Activated CD4-positive, alpha-beta T cell treated with anti-CD3 and anti-CD28 coated beads, Interleukin-2, Interleukin-6, amounts not matched to agents 100 ng/mL and 50 ng/mL, durations not matched to agents 16 hours and 8 hours (primary cell): ENCODE measurements at places on chromosomes 12 and 14.

DNA sequence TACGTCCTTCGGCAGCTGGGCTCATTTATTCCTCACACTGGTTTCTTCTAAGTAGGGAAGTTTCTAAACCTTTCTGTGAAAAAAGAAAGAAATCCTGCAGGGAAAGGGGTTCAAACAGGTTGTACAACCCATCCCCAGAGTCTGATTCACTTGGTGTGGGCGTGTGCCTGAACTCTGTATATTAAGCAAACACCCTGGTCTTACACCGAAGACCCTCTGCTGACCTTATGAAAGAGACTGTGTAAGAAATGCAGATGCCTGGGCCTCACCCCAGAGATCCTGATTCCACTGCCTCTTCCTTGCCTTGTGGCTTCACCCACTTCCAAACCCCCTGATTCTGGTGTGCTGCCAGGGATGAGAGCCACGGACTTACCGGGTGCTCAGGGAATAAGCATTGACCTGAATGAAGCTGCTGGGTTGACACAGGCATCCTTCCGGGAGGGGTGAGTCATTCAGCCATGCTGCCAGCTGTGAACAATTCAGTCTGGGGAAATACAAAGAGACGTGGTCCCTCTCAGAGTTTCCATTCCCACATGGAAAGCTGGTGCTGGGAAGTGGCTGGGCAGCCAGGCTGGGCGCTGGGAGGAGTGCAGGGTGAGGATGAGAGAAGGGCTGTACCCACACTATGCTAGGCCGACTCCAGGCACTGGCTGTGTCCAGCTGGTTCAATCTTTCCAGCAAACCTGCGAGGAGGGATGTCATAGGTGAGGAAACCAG, 26.5 kb upstream of the ACTN1 start:
- no peak for DNase-seq

DNA sequence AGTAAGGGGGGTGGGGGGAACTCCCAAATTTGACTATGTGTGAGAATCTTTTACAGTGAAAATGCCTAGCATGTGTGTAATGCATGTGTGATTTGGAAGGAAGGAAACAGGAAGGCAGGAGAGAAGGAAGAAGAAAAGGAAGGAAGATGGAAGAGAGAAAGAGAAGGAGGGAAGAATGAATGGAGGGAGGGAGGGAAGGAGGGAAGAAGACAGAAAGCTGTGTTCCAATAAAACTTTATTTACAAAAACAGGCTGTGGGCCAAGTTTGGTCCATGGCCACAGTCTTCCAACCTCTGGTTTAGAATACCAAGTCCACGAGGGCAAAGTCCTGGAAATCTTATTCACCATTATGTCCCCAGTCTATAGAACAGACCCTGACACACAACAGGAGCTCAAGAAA, 278.9 kb downstream of the KSR2 start:
- DNase-seq: no peak

DNA sequence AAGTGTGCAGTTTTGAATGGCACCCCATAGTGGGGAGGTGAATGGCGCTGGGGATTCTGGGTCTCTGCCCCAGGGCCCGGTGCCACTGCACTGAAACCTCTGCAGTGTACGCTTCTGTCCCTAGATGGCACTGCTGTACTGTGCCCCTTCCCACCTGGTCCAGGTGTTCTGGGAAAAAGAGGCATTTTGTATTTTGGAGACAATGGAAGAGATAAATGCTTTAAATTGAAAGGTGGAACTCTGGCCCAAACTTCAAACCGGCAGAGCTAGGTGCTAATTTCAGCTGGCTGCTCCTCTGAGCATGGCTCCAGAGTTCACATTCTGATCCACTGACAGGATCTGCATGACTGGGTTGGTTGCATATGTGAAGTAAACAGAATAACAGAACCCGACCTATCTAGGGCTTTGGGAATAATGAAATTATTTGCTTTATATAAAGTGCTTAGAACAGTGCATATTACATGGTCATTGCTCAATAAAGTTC, 52.2 kb downstream of the KRT80 start:
- DNase-seq: peak; percentile 47

GRCh38 chr12:108849660-108850059, 7.7 kb downstream of the SSH1 start:
- no peak for DNase-seq

DNA sequence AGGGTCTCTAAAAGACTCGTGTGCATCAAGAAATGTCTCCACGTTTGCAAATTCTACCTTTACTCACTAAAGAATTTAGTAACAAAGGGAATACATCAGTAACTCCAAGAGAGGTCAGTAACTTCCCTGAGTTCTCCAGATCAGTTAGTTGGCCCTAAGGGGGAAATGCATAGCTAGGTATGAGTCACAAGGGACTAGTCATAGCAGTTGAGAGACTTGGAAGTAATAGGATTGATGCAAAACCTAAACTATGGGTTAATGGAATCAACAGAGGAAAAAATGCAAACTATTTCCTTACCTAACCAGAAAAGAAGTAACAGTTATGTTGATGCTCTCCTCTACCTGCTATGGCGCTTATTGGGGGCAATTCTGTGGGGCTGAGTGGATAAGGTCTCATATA, 148.8 kb upstream of the GARIN6 start:
- no peak for DNase-seq

DNA sequence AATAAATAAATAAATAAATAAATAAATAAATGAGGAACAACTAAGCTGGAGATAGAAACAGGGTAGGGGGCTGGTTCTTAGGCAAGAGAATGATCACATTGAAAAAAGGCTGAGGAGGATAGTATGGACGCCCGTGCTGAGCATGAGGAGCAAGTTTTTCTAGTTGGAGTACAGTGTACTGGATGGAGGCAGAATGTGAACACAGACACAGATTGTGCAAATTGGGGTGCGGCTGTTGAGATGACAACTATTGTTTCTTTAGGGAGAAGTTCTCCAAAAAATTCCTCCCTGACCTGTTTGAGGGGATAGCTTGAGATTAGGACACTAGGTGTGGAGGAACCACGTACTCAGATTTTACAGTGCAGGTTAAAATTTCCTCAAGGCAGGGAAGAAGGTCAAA, 979 bp upstream of the BIN2 start:
- DNase-seq: no peak

- no peak for DNase-seq
These were observed 36.5 kb downstream of the CMKLR1 start for GRCh38 chr12:108302403-108303311.

- no peak for DNase-seq
These were observed 5.4 kb upstream of the LRIG3 start for GRCh38 chr12:58925751-58926150.
